ENCODE measurements at places on chromosomes 3 and 15.

DNA sequence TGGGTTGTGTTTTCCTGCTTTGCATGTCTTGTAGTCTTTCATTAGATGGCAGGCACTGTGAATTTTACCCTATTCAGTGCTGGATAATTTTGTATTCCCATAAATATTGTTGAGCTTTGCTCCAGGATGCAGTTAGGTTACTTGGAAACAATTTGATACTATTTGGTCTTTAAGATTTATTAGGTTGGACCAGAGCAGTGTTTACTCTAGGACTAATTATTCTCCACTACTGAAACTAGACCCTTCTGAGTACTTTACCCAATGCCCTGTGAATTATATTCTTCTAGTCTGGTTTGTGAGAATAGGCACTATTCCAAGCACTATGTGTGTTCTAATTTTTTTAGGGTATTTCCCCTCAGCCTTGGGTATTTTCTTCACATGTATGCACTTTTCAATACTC lies 37.8 kb upstream of the TASOR start:
- no peak for DNase-seq

GRCh38 chr3:104554425-104554824 lies 812.3 kb upstream of the ALCAM start:
- no peak for DNase-seq

DNA sequence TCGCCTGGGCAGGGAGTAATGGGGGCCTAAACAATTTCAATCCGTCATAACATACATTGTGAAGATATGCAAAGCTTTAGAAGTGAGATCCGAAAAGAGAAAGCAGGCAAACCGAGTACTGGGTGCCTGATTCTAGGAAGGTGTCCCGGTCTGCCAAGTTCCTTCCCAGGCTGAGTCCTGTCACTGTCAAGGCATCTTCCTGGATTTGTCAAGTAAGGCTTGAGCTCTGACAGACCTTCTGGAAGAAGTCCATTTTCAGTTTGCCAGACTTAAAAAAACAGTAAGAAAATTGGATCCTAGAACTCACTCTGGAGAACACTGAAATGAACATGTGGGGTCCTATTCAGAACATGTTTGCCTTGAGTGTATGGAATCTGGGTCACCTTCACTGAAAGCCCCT lies 253.9 kb downstream of the RORA start:
- no peak for DNase-seq

DNA sequence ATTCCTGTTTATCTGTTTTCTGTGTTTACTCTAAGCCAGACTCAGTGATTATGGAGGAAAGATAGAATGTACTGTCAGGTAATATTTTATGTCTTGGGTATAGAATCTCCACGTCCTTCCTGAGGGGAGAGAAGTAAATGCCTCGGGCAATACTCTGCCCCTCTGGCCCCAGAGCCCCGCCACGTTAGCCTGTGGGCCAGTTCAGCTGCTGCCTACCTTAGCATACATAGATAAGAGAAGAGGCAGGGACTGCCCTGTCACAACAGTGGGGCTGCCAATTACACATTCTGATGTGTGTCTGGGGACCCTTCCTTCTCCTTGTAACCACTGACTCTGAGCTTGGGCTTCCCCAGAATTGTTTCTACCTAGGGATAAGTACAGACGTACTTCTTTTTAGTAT lies 347.7 kb upstream of the ATP11B start:
- DNase-seq = no peak

DNA sequence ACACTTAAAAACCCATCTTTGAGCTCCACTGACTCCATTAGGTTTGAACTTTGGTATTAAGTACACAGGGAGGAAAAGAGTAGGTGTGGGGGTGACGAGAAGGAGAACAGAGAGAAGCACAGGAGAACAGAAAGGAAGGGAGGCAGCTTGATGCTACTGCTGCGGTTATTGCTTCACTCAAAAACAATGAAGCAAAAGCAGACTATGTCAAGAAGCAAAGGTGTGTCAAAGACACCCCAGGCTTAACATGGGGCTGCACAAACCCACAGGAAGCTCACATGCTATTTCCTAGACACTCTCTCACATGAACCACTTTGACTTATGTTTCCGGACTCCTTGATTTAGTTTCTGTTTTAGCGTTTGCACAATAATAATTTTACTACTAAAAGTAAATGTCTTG lies 961.0 kb upstream of the CFAP20DC start:
- no peak for DNase-seq

- DNase-seq = no peak
These were observed 585.5 kb upstream of the DPPA4 start for GRCh38 chr3:109922856-109923255.

GRCh38 chr3:129228891-129229585 lies 20.4 kb upstream of the COPG1 start:
- DNase-seq = no peak

GRCh38 chr3:174287705-174288104 lies 571.4 kb upstream of the NAALADL2 start:
- no peak for DNase-seq

GRCh38 chr3:14175383-14176037 lies 2.9 kb downstream of the XPC start:
- DNase-seq = no peak

DNA sequence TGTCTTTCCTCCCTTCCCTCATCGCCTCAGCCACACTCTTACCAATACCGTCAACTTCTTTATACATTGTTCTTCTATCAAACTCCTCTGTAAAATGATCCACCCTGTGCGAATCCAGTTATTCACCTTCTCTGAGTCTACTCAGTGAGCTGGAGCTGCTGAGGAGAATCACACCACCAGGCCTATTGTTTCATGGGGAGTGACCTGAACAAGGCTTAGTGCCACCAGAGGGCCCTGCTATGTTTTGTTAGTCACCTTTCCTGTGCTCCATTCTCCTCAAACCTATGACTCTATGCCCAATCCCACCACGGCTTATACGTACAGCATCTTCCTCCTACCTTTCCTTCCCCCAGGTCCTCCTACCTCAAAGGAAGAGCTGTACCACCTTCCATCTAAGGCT lies 50.4 kb upstream of the MED12L start:
- DNase-seq = no peak

- no peak for DNase-seq
These were observed 1026.0 kb downstream of the TUSC7 start for GRCh38 chr3:117735481-117736101.

DNA sequence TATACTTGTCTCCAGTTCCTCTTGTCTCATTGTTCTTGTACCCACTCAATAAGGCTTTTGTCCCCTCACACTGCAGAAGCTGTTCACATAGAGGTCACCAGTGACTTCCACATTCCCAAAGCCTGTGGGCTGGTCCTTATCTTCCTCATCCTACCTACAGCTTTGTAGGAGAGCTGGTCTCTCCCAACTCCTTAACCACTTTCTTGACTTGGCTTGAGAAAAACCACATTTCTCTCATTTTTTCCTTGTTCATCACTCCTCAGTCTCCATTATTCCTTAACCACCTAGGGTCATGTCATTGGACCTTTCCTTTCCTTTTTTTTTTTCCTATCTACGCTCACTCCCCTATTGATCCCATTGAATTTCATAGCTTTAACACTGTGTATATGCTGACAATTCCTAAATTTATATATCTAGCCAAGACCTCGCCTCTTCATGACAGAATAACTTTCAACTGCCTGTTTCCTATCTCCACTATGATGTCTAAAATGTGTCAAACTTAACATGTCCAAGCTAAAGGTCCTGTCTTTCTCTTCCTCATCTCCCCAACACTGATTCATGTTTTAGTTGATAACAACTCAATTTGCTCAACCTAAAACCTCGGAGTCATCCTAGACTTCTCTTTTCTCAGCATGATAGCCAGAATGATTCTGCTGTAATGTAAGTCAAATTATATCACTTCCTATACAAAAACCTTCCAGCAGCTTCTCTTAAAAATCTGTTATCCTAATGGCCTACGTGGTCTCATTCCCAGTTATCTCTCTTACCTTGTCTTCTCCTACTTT lies 49.5 kb downstream of the CEP63 start:
- no peak for DNase-seq

DNA sequence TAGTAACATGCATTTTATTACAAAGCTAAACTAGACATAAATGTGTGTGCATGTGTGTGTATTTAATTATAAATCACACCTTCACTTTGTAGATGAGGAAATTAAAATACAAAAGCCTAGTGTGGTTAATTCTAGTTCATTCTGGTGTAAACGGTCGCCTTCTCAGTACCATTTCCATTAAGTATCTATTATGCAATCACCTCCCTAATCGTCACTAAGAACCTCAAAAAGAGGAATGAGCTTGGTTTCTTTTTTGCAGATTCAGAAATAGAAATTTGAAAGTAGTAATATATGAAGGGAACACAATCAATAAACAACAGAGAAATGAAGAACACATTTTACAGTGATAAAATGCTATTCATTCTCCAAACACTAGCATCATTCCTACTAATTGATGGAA lies 233.2 kb downstream of the ZBBX start:
- no peak for DNase-seq

DNA sequence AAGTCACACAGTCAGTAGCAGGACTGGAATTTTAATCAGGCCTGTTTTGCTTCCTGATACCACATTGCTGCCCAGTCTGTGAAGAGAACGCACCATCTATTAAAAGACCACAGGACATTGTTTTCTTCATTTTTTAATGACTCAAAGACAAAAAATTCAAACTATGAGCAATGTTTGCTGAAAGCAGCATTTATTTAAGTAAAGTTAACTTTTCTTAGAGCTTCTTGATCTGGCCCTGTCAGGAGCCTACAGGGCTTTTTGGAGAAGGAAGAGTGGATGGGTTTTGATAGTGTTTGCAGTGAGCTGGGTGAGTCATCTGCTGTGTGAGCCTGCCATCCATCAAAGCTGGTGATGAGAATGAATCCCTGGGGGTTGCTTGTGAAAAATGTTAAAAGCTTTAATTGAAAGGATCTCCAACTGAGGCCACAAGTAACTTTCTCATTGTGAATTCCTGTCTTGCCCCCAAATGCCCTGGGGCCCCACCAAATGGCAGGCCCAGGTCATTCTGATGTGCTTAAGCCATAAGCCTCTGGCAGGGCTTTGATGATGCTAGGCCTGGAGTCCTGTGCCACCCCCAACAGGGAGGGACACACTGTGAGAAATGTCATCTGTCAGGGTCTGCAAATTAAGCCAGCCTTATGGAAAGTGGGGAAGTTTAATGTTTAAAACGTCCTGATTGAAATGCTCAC lies 136.2 kb upstream of the PFN2 start:
- DNase-seq = no peak

DNA sequence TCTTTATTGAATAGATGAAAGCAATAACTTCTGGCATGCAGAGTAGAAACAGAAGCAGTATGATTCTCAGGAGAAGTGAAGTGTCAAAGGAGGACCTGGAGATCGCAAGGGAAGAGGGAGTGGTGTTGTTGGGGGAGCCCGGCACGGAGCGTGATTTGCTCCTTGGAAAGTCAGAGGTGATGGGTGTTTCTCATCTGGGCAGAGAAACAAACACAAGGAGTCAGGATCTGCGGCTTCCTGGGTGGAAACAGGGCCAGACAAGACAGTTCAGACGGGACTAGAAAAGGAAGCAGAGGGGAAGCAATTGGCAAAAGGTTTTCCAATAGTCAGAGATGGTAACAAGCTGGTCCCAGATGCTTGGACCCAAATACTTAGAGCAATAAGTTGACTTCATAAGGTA lies 34.4 kb upstream of the CCDC80 start:
- no peak for DNase-seq

DNA sequence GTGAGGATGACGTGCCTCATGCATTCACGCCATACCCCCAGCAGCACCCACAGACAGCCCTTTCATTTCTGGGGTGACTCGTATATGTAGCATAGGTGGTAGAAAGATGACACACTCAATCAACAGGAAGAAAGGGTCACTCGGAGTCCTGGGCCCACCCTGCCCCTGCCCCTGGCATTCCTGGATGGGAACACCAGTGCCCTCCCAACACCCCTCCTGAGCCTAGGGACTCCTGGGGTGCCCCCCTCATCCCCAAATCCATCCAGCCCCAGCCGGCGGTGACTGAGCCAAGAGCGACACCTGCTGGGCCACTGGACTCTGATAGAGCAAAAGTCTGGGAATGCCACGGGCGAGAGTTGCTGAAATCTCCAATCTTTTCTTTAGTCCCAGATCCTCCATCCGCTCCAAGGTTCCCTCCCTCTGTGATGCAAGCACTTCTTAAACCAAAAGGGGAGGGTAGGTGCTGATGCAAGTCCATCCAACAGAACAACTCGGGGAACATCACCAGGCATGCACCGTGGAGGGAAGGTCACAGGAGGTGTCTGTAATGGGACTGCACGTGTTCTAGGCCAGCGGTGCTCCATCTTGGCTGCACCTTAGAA lies 31.1 kb downstream of the ACAN start:
- DNase-seq = no peak

- DNase-seq = no peak
These were observed 22.3 kb upstream of the LINGO1 start for GRCh38 chr15:77654975-77655374.

DNA sequence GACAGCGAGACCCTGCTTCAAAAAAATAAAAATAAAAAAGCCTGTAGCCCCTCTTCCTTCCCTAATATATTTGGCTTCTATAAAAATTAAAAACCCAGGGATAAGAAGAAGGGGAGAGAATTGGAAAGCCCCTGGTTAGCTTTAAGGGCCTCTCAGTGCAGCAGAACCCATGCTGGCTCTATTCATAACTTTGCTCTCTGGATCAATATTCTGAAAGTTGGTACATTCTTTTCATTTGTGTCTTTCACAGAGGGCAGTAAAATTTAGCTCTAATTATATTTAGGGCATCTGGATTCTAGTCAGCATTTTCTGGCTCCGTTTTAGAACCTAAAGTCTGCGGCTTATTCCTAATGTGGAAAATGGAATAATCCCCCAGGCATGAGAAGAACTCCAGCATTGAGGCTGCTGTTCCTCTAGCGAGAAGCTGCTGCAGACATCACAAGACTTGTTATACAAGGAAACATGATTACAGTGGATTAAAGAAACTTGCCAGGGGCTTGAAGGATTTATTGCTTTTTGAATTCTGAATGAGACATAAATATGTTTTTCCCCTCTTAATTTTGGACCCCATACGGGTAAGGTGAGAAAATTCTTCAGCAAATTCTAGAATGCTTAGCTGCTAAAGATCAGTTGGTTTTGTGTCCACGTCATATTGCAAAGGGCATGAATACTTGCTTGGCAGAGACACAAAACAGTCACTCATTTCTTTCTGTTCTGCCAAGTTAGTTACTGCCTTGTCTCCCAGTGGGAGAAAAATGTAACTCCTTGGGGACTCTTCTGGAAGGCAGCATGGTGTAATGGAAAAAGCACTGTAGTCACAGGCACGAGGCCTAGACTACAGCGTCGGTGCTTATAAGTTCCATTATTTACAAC lies 177.7 kb downstream of the VGLL4 start:
- DNase-seq = no peak

- no peak for DNase-seq
These were observed 99.7 kb upstream of the VGLL3 start for GRCh38 chr3:87090631-87091030.

- DNase-seq = no peak
These were observed 189.1 kb upstream of the KBTBD8 start for GRCh38 chr3:66808891-66809594.

GRCh38 chr3:71893702-71894479 lies 108.9 kb upstream of the PROK2 start:
- DNase-seq = no peak
